ENCODE measurements at places on chromosomes 3 and 15.

- no peak for DNase-seq
Measured at GRCh38 chr15:83927704-83928391, 273.9 kb downstream of the ADAMTSL3 start.

DNA sequence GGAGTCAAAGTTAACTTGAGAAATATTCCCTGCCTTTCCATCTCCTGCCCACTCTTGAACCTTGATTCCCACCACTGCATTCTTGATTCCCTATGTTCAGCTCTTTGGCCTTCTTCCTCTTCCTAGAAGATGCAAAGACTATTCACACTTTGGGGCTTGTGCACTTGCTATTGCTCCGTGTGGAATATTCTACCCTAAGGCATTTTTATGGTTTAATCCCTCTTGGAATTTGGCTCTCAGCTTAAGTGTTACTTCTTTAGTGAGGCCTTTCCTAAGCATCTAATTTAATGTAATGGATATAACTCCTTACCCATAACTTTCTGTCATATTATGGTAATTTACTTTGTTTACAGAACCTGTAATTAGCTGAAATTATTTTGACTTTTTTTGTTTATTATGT lies 318.9 kb upstream of the COL8A1 start:
- DNase-seq: no peak

GRCh38 chr15:58410353-58410752 lies 21.4 kb upstream of the LIPC start:
- no peak for DNase-seq

GRCh38 chr15:27095886-27096624 lies 125.1 kb downstream of the GABRG3 start:
- no peak for DNase-seq

- no peak for DNase-seq
Measured at GRCh38 chr3:126751611-126752302, 47.7 kb downstream of the CHCHD6 start.

DNA sequence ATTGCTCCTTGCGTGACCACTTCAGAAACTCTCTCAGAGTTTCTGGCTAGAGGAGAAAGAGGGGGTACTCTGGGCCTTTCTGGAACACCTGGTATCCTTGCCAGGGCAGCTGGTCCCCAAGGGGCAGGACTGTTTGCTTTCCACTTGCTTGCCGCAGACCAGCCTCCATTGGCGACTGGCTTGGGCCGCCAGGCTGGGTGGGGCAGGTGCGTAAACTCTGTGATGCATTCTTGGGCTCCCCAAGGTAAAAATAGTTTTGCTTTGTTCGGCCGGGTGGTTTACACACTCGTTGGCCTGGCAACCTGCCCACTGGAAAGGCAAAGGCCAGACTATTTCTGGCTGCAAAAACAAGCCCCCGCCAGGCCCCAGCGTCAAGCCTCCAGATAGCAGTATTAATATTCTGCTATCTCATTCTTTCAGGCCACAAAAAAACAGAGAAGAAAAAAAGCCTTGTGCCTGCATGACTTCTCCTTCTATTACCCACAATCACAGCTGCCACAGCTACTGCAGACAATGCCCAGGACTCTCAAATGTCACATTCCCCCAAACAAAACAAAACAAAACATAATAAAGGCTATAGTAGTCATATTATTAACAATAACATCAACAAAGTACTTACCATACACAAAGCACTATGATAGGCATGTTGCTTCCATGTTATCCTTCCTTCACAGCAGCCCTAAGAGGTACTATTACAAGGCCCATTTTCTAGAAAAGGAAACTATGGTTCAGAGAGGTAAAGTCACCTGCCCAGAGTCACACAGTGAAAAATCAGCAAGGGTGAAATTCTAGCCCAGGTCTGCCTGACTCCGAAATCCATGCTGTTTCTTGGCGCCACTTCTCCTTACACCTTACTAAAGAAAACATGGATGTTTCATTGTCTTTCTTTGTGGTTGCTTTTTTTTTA lies 14.0 kb upstream of the SSUH2 start:
- DNase-seq: no peak

GRCh38 chr15:89649716-89650115 lies 5.6 kb downstream of the KIF7 start:
- DNase-seq: no peak

DNA sequence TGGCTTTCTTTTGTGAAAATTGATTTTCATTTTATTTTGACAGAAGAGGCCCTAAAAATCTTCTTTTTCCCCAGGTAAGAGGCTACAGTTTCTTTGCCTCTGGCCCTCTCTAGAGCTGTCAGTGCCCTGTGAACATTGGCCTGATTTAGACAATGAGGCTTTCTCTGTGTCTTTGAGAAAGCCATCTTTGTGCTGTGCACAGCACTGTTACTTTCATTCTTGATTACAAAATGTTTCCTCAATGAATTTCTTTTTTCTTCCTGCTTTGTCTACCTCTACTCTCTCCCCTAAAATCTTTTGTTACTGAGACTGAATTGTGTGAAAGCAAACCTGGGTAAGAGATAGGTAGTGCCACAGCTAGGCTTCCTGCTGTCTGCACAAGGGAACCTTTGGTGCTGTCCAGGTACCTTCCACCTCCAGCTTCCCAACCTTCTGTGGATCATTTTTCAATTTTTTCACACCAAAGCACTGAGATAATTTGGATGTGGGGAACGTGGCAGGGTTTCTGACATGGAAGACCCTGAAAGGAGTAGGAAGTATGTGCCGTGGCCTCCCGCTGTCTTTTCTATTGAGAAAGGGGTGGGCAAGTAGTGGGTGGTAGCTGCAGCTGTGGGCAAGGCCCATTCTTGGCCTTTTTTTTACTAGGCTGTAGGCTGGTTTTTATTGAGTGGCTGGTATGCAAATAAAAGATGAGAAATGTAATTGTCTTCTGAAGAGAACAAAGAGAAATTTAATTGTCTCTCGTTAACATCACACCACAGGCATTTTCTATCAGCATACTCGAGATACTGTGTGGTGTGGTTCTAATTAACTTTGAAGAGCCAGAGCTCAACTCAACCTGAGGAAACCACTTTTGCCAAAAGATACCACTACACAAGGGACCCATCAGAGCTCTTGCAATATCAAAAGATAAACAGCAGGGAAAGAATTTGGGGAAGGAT lies 21.0 kb downstream of the RAB8B start:
- peak; percentile 13 for DNase-seq

GRCh38 chr3:69970827-69971226 lies 28.7 kb upstream of the SAMMSON start:
- DNase-seq: no peak

GRCh38 chr3:140845882-140846281 lies 95.8 kb upstream of the SLC25A36 start:
- no peak for DNase-seq

DNA sequence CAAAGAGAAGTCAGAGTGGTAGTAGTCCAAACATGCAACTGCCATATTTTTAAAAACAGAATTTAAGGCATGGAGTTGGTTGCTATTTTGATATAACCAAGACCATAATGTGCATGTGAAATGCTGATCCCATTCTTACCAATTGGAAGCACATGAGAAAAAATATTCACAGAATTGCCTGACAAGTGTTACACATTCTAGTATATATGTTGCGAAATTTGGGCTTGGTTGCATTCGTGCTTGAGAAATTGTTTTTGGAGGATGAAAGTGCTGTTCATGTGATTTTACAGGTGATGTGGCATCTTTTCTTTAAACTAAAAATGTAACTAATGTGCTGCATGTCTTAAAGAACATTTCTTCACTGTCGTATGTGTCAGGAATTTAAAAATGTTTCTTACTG lies 199.7 kb downstream of the CHL1 start:
- DNase-seq: no peak

- DNase-seq: no peak
Measured at GRCh38 chr3:189766416-189766815, 135.2 kb downstream of the TP63 start.
